Psoas muscle (tissue), 8 donors: ENCODE measurements at places on chromosomes 12 and 14.

- no peak for DNase-seq
Measured at GRCh38 chr12:56581418-56582145, 48.5 kb downstream of the BAZ2A start.

DNA sequence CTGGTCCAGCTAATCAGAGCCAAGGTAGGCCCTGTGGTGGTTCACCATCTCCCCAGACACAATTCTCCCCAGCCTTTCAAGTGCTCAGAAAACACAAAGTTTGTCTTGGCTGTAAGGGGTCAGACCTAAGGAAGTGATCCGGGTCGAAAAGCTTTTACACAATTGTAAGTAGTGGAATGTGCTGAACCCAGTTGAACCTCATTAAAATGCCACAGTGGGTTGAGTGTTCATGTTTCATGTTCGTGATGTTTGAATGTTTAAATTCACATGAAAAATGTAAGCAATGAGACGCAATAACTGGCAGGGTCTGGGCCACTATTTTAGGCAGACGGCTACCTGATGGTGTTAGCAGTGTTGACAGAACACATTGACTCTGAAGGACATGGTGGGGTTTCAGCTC lies 60.9 kb upstream of the JDP2 start:
- DNase-seq, result no peak

DNA sequence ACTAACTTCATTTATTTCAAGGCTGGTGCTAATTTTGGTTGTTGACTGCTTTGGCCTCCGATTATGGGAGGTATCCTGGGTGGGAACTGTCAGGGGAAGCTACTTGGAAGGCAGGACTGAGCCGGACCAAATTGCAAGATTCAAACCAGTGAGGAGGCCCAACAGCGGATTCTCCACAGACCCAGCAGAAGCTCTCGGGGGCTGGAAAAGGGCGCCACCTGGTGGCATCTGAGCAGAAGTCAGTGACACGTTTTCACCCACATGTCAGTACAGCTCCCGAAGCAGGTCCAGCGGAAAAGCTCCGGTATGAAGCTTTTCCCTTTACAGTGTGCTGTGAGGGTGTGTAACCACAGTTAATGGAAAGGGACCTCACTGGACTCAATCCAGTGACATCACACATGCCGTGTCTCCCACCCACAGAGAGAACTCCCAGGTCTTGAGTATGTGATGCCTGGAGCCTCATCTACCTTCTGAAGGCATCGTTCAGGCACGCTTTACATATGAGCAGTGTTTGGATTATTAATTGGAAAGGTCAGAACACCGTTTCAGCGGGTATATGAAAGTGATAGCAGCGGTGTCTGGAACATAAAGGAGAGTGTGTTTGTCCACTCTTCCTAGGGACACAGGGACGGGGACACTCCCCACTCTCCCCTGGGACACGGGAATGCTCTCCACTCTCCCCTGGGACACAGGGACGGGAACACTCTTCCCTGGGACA lies 3.6 kb upstream of the P2RX2 start:
- DNase-seq, result peak; percentile 87

GRCh38 chr12:65881348-65881961 lies 57.2 kb downstream of the HMGA2 start:
- peak; percentile 41 for DNase-seq

- DNase-seq, result no peak
Measured at GRCh38 chr12:17949558-17950141, 140.3 kb downstream of the RERGL start.

DNA sequence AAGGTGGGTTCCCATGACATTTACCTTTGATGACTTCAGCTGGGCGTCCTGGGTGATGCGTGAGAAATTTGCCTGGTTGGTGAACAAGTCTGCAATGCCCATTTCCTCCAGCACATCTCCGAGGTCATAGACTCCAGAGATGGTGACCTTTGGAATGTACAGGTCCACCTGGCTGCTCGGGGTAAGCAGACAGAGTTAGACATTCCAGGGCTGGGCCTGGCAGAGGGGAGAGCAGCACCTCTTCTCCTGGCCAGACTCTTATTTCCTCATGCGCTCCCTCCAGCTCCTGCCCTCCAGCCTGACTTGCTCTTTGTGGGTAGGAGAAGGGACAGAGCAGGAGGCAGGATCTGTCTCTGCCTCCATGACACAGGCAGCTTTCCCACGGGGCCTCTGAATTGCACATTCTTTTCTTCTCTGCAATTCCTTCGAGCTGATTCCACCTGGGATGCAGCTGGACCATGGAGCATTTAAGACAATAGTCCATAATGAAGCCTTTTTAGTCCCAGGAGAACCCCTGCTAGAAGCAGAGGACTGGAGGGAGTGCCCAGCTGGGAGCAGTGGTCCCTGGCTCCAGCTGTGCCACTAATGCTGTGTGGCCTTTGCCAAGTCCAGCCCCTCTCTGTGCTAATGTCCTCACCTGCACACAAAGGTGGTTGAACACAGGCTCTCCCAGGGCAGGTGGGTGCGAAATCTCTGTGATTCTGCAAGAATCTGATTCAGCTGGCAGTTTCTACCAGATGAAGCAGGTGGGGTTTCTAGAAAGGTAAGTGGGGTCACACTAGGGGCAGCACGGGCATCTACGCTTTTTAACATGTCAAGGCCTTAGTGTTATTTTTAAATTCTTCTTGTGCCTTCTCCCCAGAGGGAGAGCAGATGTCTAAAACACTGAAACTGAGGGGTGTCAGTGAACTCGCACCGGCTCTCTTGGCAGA lies 13.2 kb upstream of the SERPINA10 start:
- no peak for DNase-seq

DNA sequence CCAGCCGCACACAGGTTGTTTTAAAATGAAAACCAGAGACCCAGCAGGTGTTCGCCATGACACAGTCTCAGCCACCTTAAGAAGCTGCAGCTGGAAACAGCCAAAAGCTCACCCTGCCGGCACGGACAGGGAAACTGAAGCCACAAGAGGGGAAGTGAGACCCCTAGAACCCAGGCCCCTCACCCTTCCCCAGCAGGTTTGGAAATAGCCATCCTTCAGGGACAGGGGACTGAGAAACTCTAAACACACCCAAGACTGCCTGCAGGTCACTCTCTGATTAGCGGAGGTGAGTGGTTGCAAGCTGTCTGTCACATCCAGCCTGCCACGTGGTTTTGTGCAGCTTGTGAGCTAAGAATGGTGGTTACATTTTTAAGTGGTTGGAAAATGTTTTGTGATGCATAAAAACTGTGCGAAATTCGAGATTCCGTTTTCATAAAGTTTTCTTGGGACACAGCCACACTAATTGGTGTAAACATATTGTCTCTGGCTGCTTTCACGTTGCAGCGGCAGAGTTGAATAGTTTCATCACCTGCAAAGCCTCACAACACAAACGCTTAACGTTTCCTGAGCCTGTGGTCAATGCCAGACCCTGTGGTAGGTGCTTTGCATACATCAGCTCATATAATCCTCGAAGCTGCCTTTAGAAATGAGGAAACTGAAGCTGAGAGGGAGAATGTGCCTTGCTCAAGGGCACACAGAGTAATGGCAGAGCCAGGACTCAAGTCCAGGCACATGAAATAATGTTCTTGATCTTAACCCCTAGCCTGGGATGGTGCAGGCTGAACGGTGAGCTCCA lies 1.7 kb upstream of the SELPLG start:
- no peak for DNase-seq

- DNase-seq, result no peak
Measured at GRCh38 chr12:42511656-42512055, 77.9 kb downstream of the PRICKLE1 start.

DNA sequence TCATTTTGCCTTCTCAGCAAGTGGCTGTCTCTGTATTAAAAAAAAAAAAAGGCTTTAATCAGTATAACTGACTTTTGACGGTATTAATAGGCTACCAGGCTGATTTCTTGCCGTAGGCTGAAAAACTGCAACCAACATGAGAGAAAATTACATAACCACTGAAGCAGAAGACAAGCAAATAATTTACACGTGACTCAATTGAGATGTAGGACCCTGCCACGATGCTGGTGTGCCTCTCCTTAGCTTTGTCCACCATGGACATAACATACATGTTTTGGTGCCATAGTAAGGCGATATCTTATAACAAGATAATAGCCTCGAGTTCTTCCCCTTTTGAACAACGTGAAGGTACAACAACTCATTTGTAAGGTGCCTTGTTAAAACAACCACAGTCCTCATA lies 88.7 kb upstream of the GRIP1 start:
- no peak for DNase-seq

GRCh38 chr12:49298160-49298559 lies 3.2 kb downstream of the PRPH start:
- DNase-seq, result no peak

- DNase-seq, result no peak
Measured at GRCh38 chr14:54718046-54718445, 151.1 kb downstream of the SAMD4A start.

DNA sequence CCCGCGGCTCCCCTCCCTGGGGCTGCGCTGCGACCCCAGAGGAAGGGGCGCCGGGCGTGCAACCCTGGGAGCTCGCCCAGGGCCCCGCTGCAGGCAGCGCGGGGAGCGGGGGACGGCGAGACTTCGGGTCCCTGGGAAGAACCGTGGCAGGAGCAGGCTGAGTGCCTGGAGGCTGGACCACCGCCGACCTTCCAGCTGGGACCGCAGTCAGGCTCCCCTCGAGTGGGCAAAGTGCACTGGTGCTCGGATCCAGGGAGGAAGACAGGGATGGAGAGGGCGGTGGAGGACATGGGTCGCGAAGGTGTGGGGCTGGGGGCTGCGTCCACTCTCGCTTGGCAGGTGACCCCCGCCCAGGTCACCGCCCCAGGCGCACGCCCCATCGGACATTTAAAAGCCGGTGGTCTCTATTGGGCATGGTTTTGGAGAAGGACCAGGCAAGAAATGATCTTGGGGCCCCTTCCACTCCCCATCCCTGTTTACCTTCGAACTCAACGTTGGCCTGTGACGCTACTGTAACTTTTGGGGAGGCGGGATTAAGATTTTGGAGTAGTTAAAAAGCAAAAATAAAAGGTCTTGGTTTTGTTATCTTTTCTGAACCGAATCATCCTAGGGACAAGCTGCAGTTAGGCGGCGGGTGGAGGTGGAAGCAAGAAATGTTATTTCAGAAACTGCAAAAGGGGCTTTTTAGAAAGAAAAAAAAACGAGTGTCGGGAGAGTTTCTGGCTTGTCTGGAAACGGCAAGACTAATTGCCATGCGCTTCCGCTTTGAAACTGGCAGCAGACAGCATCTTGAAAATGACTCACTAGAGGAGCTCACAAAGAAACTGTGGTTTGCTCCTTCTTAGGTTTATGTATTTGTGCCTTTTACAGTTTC lies 1.0 kb downstream of the ELK3 start:
- DNase-seq, result peak; percentile 56

DNA sequence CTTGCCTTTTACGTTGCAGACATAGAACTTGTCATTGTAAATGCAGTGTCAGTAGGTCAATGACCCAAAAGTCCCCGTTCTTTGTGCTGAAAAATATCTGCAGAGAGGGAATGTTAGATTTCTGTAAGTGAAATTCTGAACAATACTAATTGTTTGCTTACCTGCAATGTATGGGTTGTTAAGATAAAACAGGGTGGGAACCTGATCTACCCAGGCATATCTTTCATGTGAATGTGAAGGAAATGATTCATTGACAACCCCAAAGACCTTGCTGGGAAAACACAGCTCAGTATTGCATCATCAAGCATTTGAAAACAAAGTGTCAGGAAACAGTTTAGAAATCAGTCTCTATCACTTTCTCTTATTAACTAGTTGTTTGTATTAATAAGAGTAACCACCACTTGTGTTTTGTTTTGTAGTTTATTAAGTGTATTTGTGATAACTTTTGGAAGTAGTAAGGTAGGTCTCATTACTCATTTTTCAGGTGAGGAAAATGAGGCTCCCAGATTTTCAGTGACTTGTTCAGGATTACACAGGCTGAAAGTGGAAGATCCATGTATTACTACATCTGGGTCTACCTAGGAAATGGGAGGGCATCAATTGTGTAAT lies 57.9 kb upstream of the SLC38A2 start:
- DNase-seq, result no peak
